CD4-positive, alpha-beta T cell treated with Interferon gamma for 1 hour (primary cell): ENCODE measurements at places on chromosomes 4 and X.

- no peak for DNase-seq
Observed at GRCh38 chr4:39134683-39135306, 47.5 kb upstream of the WDR19 start.

DNA sequence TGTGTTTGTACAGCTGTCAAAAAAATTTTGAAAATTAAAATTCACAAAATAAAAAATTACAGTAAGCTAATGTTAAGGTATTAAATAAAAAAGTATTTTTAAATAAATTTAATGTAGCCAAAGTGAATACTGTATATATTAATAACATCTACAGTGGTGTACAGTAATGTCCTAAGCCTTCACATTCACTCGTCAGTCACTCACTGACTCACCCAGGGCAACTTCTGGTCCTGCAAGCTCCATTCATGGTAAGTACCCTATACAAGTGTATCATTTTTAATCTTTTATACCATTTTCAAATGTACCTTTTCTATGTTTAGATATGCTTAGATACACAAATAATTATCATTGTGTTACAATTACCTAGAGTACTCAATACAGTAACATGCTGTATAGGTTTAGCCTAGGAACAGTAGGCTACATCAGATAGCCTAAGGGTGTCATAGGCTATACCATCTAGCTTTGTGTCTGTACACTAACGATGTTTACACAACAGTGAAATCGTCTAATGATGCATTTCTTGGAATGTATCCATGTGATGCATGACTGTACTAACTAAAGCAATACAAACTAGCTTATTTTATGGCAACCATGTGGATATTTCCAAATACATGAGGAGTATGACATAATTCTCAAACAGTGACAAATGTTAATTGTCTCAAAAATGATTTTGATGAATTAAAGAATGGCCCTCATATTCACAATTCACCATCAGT, 13.7 kb downstream of the DDX60 start:
- DNase-seq = no peak

DNA sequence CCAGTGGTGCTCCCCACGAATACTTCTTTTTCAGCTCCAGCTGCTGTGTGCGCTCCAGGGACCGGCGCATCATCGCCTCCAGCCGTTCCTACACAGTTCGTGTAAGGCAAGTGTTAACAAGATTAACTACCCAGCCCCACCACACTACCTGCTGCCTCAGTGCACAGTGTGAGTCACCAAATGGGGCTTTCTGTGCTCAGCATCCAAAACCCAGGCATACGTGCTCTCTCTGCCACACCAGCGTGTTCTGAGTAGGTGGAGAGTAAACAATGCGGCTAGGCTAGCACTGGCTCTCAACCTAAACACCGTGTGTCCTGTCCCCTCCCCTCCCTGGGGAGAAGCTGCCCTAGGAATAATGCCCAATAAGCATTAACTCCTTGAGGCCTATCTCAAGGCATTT, 60.0 kb downstream of the MAP7D2 start:
- DNase-seq = no peak

GRCh38 chrX:13511241-13511943, 58.0 kb upstream of the EGFL6 start:
- no peak for DNase-seq

DNA sequence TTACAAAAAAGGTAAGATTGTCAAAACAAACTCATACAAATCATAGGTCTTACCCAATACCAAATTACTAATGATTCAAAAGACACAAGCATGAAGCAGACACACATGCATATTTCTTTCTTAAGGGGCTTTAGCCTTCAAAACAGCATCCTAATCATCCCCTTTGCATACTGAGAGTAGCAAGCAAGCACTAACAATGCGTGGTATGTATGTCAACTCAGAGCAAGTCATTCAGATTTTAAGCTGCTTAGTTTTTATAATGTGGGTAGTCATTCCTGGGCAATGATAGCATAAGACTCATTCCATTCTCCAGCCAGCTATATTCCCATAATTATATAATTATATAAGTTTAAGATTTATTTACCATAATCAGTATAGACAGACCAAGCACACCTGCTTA, 219.6 kb downstream of the DKK2 start:
- DNase-seq = no peak

DNA sequence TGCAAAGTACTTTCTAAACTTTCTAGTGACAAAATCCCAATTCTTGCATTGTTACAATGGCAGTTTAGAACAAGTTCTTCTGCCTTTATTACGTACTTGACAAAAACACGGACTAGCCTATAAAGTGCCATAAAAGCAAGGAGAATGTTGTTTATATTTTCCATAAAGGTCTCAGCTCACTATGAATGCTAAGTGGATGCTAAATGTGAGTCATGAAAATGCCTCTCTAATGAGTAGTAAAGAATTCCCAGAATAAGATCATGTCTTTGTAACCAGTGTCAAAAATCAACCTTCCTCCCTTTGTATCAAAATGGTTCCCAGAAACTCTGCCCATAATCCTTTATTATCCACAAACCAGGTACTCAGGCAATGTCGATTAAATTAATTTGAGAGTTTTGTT, 539.8 kb upstream of the SLIT2 start:
- no peak for DNase-seq

DNA sequence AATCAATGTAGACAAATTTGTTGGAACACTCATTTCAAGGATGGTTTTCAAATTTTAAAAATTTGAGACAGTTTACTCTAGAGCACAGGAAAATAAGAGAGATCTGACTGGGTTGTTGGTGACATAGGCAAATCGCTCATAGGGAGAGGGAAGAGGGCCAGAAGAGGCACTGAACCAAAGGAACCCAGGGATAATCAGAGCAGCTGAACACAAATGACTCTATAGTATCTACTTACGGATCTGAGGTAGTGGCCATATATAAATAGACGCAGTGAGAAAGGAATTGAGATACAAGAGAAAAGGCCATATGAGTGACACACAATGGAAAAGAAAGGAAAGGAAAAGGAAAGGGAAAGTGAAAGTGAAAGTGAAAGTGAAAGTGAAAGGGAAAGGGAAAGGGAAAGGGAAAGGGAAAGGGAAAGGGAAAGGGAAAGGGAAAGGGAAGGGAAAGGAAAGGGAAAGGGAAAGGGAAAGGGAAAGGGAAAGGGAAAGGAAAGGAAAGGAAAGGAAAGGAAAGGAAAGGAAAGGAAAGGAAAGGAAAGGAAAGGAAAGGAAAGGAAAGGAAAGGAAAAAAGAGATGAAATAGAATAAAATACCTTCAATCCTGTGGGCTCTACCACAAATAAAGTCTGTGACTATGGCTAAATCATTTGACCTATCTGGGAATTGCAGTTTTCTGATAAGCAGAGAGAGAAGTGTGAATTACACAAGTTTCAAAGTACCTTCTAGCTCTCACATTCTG, 759.2 kb downstream of the DMD start:
- no peak for DNase-seq

GRCh38 chr4:53432528-53433424, 55.3 kb downstream of the FIP1L1 start:
- no peak for DNase-seq

DNA sequence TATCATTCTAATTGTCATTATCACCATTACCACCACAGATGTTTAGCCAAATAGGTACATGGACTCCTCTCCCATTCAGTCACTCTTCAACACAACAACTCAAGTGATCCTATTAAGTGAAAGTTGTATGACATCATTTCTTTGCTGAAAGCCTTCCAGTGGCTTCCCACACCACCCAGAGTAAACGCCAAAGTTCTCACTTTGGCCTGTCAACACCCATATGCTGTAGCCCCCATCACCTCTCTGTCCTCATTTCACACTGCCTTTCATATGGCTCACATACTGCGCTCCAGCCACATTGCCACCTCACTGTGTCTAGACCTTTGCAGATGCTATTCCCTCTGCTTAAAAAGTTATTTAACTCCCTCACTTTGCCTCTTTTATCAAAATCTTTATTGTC, 682.3 kb downstream of the ADGRL3 start:
- DNase-seq = no peak

DNA sequence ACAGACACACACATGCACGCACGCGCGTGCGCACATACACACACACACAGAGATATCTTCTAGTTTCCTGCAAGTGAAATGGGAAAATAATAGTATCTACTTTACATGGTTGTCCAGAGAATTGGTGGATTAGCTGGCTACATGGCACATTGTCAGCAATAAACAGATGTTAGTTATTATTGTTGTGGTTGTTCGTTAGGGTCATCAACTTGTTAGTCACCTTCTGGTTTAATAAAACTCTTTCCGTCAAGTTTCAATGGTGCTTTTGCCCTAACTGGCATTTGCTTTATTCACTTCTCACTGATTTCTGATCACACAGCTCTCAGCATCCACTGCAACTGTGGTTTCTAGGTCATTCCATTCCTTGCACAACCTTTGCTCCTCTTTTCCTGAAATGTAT, 25.4 kb upstream of the RASL11B start:
- DNase-seq = no peak
